Caco-2 (cell line): ENCODE measurements at places on chromosomes 12 and 14. TPM values are rescaled to one million over a fixed set of nuclear protein-coding genes. Genes with fewer than 3 reads are reported as not detected.

Gene GPRC5D
- total RNA-seq = not detected in 2 replicates

Gene CCDC88C
- 26.9 and 29.8 TPM in 2 replicates for total RNA-seq

Gene HELB
- total RNA-seq = 3.4 and 3.9 TPM in 2 replicates

Gene RNF212B
- not detected in 2 replicates for total RNA-seq

Gene GPR137C
- total RNA-seq = 1.9 and 2.9 TPM in 2 replicates

Gene C14orf39
- not detected in 2 replicates for total RNA-seq

Gene NGB
- total RNA-seq = not detected in 2 replicates

Gene KRT74
- not detected in 2 replicates for total RNA-seq

Gene FOXN4
- 0.49 and 0.95 TPM in 2 replicates for total RNA-seq

Gene CACNA2D4
- total RNA-seq = 2.0 and 2.2 TPM in 2 replicates

Gene FAM186B
- total RNA-seq = 1.4 and 2.2 TPM in 2 replicates

GRCh38 chr14:73460691-73461127 is 2.4 kb upstream of the NUMB start:
- H3K36me3 ChIP-seq = no peaks in the 10 kb centered on the region
- no peak overlapping the region for H3K27ac ChIP-seq
- DNase-seq = no peak
- no peak overlapping the region for H3K4me3 ChIP-seq

GRCh38 chr12:102408487-102409297 is 71.7 kb downstream of the IGF1 start:
- no peaks in the 10 kb centered on the region for H3K4me1 ChIP-seq
- no peak for DNase-seq
- no peaks in the 10 kb centered on the region for H3K36me3 ChIP-seq
- no peaks in the 10 kb centered on the region for H3K27me3 ChIP-seq

GRCh38 chr14:53190938-53191337 is 37.8 kb upstream of the DDHD1 start:
- H3K27ac ChIP-seq = no peak overlapping the region
- H3K27me3 ChIP-seq = no peaks in the 10 kb centered on the region
- no peak for DNase-seq

GRCh38 chr14:30521899-30522736 is 36.8 kb upstream of the G2E3 start:
- no peaks in the 10 kb centered on the region for H3K36me3 ChIP-seq
- H3K4me3 ChIP-seq = no peak overlapping the region
- H3K27me3 ChIP-seq = no peaks in the 10 kb centered on the region
- H3K4me1 ChIP-seq = no peaks in the 10 kb centered on the region

DNA sequence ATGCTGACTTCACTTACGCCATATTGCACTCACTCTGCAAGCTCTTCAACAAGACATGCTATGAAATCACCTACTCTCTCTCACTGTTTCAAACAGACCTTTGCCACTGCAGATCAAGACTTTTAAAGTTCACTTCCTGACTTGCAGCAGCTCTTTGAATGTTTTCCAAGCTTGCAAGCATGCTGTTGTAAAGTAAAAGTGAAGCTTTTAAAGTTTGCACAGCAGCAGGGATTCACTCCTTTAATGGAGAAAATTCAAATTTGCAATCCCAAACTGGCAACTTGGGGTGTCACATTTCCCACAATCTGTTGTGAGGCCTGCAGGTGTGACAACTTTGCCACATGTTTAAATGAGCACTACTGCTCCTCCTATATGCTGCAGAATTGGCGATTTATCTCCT is 270.9 kb downstream of the ALX1 start:
- H3K27me3 ChIP-seq = no peaks in the 10 kb centered on the region
- peaks cover 7% of the 10 kb centered on the region; the same call in 1 of the 2 replicates for H3K4me1 ChIP-seq
- H3K36me3 ChIP-seq = no peaks in the 10 kb centered on the region
- DNase-seq = no peak

- H3K27ac ChIP-seq = no peak overlapping the region
- H3K4me1 ChIP-seq = no peaks in the 10 kb centered on the region
- H3K27me3 ChIP-seq = no peaks in the 10 kb centered on the region
- H3K36me3 ChIP-seq = no peaks in the 10 kb centered on the region
- H3K4me3 ChIP-seq = no peak overlapping the region
- DNase-seq = no peak
Measured at GRCh38 chr12:94592080-94592479, 58.3 kb downstream of the TMCC3 start.

- H3K36me3 ChIP-seq = no peaks in the 10 kb centered on the region
- no peaks in the 10 kb centered on the region for H3K27me3 ChIP-seq
- H3K4me3 ChIP-seq = no peak overlapping the region
Measured at GRCh38 chr12:122855928-122856831, 20.9 kb downstream of the HIP1R start.

DNA sequence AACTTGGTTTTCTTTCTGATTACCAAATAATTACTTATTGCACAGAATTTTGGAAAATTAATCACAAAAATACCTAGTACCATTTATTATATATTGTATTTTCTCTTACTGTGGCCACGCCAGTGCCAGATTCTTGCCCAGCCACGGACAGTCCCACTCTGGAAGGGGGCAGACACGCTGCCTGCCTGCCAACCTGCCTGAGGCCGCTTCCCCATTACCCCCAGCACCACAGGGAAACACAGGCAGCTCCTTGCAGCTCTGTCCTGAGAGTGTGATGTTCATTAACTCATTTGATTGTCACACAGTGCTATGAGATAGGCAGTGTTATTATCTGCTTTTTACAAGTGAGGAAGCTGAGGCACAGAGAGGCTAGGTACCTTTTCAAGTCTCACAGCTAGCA is 46.8 kb downstream of the CACNA1C start:
- H3K4me3 ChIP-seq = no peak overlapping the region
- no peak overlapping the region for H3K27ac ChIP-seq
- no peak for DNase-seq
- H3K36me3 ChIP-seq = no peaks in the 10 kb centered on the region
- H3K27me3 ChIP-seq = no peaks in the 10 kb centered on the region
- peaks cover 3% of the 10 kb centered on the region; the same call in 1 of the 2 replicates for H3K4me1 ChIP-seq

DNA sequence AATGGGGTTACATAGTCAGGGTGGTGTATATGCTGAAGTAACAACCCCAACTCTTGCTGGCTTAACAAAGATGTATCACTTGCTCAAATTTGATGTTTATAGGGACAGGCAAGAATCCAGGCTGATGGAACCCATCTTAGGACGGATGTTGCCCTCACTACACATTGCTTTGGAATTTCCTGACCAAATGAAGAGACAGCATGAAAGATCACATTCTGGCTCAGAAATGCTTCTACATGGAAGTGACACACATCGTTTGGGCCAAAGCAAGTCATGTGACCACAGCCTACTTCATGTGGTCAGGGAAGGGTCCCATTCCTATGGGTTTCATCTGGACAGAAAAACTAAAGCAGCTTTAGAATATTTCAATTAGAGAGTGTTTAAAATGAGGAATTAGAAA is 345.8 kb downstream of the TMEM132D start:
- H3K4me3 ChIP-seq = no peak overlapping the region
- H3K27ac ChIP-seq = no peak overlapping the region
- DNase-seq = no peak

DNA sequence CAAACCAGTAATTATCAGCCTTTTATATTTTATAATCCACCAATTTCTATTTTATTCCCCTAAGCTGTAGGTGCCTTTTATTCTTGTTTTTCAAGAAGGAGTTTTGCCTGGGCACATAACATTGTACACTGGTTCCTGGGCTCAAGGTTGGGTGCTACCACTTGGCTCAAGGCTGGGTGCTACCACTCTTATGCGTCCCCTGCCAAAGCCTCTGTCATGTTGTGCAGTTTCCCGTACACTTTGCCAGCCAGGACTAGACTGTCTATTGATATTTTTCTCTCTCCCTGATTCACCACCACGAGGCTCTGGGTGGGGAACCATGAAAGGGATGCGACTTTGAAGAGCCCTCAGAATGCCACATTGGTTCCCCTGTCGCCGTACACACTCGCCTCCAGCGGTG is 52.5 kb upstream of the VASH1 start:
- no peak overlapping the region for H3K27ac ChIP-seq
- no peak overlapping the region for H3K4me3 ChIP-seq
- no peak for DNase-seq

DNA sequence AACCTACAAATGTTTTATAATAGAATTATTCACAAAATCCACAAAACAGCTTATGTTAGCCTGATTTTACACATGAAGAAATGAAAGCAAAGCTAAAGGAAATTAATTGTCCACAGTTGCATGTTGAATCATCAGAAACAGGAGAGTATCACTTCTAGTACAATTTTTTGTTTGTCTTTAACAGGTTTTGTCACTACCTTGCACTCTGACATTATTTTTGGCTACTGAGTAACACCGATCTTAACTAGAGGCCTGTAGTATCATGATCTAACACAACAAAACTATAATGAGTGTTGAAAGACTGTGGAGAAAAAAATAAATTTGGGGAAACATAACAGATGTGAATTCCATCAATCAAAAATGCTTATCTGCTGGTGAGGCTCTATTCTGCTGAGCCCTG is 60.1 kb downstream of the TAOK3 start:
- DNase-seq = no peak
- H3K36me3 ChIP-seq = no peaks in the 10 kb centered on the region
- no peaks in the 10 kb centered on the region for H3K27me3 ChIP-seq
- no peaks in the 10 kb centered on the region for H3K4me1 ChIP-seq

- H3K4me1 ChIP-seq = no peaks in the 10 kb centered on the region
- no peaks in the 10 kb centered on the region for H3K27me3 ChIP-seq
- no peaks in the 10 kb centered on the region for H3K36me3 ChIP-seq
- H3K4me3 ChIP-seq = no peak overlapping the region
Measured at GRCh38 chr14:85565862-85566296, 35.9 kb downstream of the FLRT2 start.

DNA sequence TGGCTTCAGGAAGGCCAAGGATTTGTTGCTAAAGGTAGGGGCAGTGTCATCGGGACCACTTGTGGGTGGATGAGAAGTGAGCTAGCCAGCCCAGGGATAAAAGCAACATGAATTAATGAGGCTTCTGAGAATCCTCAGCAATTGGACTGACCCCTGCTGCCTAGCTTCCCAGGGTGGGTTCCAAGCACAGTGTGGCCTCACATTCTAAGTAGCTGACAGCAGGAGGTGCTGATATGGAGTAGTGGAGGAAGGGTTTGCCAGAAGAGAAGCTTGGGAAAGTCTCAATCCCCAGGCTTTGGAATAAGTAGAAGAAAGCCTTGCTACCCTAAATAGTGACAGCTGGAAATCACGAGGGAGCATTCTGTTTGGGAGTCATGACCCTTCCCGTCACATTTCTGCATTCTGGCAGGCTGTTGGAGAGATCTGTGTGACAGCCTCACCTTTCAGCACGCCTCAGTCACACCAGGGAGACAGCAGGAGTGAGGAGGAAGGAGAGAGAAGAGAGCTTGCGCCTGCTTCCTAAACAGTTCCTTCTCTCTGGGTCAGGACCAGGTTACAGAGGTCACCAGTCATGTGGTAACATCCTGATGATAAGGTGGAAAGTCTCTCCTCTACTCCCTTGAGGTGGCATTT is 31.2 kb downstream of the DACT1 start:
- H3K27me3 ChIP-seq = no peaks in the 10 kb centered on the region
- no peaks in the 10 kb centered on the region for H3K36me3 ChIP-seq
- no peak overlapping the region for H3K4me3 ChIP-seq
- no peaks in the 10 kb centered on the region for H3K4me1 ChIP-seq

DNA sequence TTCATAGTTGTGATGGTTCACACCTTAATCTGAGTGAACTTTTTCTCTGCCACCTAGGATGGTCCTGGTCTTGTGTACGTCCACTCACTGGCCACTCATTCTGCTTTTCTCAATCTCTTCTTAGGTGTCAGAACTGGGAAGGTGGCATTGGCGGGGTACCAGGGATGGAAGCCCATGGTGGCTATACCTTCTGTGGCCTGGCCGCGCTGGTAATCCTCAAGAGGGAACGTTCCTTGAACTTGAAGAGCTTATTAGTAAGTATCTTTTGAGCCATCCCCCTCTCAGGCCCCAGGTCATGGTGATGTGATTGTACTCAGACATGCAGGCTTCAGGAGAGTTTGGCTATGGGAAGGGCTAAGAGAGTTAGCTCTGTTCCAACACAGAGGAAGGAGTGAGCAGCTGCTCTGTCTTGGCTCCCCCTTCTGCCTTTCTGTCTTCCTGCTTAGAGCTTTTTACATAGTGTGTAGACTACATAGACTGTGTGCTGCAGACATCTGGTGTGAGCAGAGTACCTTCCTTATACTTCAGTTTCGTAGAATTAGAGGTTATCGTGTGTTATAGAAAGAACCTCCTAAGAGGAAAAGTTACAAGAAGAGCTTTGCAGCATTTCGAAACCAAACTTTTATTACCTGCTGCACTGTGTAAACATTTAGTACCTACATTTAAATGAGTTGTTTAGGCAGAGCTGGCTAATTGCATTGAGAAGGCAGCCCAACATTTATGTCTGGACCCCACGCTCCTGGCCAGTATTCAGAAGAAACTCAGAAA is 54.2 kb downstream of the FNTB start:
- no peaks in the 10 kb centered on the region for H3K4me1 ChIP-seq
- H3K4me3 ChIP-seq = no peak overlapping the region
- no peak overlapping the region for H3K27ac ChIP-seq
- no peaks in the 10 kb centered on the region for H3K27me3 ChIP-seq
- no peak for DNase-seq

- peaks cover 3% of the 10 kb centered on the region; the same call in 1 of the 2 replicates for H3K36me3 ChIP-seq
- peaks cover 4% of the 10 kb centered on the region; the same call in 1 of the 2 replicates for H3K4me1 ChIP-seq
- H3K27ac ChIP-seq = no peak overlapping the region
- no peak overlapping the region for H3K4me3 ChIP-seq
- no peaks in the 10 kb centered on the region for H3K27me3 ChIP-seq
Measured at GRCh38 chr12:19288603-19289244, 150.6 kb upstream of the AEBP2 start.

DNA sequence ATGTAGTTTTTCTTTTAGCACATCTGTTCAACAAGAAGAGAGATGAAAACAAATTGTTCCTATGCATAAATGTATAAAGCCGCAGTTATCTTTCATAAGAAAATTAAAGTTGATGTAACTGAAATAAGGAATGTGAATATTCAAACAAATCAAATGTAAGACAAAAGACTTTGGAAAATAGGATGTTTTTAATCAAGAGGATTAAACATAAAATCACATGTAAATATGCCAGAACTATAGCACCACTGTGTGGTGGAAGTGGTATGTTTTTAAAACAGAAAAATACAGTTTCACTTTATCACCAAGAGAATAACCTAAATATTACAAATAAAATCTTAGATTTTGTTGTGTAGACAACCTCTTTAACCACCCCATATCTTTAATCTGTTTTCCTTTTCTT is 40.4 kb downstream of the CAPS2 start:
- no peaks in the 10 kb centered on the region for H3K36me3 ChIP-seq
- no peak overlapping the region for H3K27ac ChIP-seq
- no peak overlapping the region for H3K4me3 ChIP-seq
- no peaks in the 10 kb centered on the region; the same call in 1 of the 2 replicates for H3K4me1 ChIP-seq
- no peak for DNase-seq

GRCh38 chr12:106299202-106299774 is 3.2 kb upstream of the TCP11L2 start:
- no peak overlapping the region for H3K4me3 ChIP-seq
- no peaks in the 10 kb centered on the region for H3K36me3 ChIP-seq
- H3K27ac ChIP-seq = no peak overlapping the region
- no peak for DNase-seq

GRCh38 chr12:23813206-23813605 is 136.3 kb downstream of the SOX5 start:
- no peak overlapping the region for H3K27ac ChIP-seq
- H3K36me3 ChIP-seq = no peaks in the 10 kb centered on the region
- H3K4me1 ChIP-seq = no peaks in the 10 kb centered on the region
- no peak overlapping the region for H3K4me3 ChIP-seq
- DNase-seq = no peak
- no peaks in the 10 kb centered on the region for H3K27me3 ChIP-seq
